Thyroid gland (tissue), 4 donors: ENCODE measurements at places on chromosomes 16 and 17. TPM values are rescaled to one million over a fixed set of nuclear protein-coding genes. Genes with fewer than 3 reads are reported as not detected.
A peak's percentile ranks its signal among the peaks of the same experiment; 100 is the strongest.

DNA sequence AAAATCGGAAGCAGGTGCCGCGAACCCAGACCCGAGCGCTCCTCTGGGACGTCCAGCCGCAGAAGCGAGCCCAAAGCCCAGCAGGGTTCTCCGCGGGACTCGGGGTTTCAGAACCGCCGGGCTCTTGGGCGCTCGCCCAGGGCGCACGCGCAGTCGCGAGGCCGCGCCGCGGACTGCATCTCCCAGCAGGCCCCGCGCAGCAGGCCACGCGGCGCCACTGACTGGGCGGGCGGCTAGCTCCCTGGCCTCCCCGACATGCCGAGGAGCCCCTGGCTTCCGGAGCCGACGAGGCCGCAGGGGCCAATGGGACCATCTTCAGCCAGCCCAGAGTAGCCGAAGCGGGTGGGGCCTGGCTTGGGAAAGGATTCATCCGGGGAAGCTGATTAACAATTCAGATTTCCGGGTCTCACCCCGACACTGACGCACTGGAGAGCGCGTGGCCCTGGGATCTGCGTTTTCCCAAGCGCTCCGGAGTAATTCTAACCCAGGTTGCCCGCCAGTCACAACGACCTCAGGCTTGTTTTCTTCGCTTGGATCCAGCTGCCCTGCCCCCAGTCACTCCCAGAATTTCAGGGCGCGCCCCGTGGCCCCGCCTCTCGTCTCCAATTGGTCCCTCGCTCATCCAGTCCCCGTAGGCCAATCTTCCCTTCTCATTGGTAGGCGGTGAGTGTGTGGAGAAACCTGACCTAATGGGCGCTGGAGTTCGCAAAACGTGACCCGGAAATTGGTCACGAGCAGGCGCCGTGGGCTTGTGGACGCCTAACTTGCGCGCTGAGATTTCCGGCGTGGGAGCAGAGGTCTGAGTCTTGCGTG, at the start of gene ZNF263:
TSS of gene ZNF263 (plus strand) at position 762 of the 813 bp plus-strand sequence. CDS start 328 bp downstream, outside the sequence.
- peak within 1 kb of the TSS; percentile 86 for H3K4me3 ChIP-seq
- peak within 1 kb of the TSS; percentile 97 for H3K27ac ChIP-seq
- DNase-seq, result peak; percentile 95

DNA sequence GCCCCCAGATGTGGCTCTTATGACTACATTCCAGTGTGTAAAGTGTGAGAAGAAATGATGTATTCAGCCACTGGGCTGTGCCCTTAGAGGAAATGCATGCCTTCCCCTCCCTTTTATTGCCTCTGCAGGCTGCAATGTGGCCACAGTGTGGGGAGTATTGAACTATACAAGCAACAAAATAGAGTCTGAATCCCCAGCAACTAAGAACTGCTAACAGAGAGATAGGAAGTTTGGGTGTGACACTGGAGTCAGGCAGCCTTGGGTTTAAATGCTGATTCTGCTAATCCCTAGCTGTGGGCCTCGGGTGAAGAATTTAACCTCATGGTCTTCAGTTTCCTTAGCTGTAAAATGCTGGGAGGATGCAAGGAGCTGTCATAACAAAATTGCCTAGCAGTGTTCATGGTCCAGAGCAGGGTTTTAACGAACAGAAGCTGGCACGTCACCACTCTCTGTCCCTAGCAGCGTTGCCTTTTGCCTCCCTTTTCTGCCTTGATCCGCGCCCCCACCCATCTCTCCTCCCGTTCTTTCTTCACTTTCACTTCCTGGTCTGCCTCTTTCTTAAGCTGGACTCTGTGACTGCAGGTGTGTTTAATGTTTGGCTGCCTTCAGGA, 50.3 kb downstream of the KPNA2 start:
- H3K4me3 ChIP-seq, result no peak overlapping the region
- no peak for DNase-seq
- no peak overlapping the region for H3K27ac ChIP-seq
- H3K36me3 ChIP-seq, result no peaks in the 10 kb centered on the region
- H3K27me3 ChIP-seq, result no peaks in the 10 kb centered on the region

DNA sequence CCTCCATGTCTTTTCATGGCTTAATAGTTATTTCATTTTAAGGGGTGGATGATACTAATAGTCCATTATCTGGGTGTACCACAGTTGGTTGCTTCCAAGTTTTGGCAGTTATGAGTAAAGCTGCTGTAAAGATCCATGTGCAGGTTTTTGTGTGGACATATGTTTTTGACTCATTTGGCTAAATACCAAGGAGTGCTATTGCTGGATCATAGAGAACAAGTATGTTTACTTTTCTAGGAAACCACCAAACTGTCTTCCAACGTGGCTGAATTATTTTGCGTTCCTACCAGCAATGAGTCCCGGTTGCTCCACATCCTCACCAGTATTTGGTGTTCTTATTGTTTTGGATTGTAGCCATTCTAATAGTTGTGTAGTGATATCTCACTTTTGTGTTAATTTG, 181.9 kb downstream of the SPECC1 start:
- no peaks in the 10 kb centered on the region for H3K36me3 ChIP-seq
- H3K4me1 ChIP-seq, result no peaks in the 10 kb centered on the region
- H3K27ac ChIP-seq, result no peak overlapping the region
- DNase-seq, result no peak

DNA sequence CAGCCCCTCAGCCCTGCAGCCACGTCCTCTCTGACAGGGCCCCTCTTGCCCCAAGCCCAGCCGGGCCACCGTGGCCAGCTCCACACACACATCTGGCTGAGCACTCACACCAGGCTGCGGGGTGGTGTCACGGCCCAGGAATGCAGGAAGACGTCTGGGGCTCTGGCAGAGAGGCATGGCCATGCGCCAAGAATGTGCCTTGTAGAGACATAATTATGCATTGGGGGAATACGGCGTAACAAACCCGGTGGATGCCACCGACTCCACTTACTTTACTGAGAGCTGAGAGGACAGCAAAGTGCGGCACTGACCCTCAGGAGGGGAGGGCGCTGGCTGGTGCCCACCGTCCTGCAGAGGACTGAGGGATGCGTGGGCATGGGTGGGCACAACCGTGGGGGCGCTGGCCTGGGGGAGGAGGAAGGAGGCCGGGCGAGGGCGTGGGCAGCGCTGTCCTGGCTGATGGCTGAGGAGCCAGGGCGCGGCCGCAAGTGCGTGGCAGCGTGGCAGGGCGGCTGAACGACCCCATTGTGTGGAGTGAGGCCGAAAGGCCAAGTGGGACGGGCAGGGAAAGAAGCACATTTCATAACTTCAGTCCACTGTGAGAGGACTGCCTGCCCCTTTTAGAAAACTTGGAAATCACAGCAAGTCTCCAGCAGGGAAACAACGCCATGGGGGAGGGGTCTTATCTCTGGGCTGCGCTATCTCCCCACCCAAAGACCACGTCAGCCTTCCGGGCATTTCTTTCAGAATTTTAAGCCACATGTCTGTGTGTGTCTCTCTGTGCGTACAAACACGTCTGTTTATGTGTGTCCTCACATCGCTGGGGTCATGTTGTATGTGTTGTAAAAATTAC, 30.6 kb downstream of the METRNL start:
- H3K4me3 ChIP-seq, result peak overlapping the region; percentile 26
- H3K36me3 ChIP-seq, result no peaks in the 10 kb centered on the region
- no peaks in the 10 kb centered on the region for H3K27me3 ChIP-seq
- peaks cover 12% of the 10 kb centered on the region for H3K4me1 ChIP-seq
- peak; percentile 99 for DNase-seq

GRCh38 chr16:14667347-14668266, 26.5 kb downstream of the PLA2G10 start:
- H3K4me1 ChIP-seq, result peaks cover 7% of the 10 kb centered on the region
- no peak overlapping the region for H3K27ac ChIP-seq
- peaks cover 50% of the 10 kb centered on the region for H3K36me3 ChIP-seq

DNA sequence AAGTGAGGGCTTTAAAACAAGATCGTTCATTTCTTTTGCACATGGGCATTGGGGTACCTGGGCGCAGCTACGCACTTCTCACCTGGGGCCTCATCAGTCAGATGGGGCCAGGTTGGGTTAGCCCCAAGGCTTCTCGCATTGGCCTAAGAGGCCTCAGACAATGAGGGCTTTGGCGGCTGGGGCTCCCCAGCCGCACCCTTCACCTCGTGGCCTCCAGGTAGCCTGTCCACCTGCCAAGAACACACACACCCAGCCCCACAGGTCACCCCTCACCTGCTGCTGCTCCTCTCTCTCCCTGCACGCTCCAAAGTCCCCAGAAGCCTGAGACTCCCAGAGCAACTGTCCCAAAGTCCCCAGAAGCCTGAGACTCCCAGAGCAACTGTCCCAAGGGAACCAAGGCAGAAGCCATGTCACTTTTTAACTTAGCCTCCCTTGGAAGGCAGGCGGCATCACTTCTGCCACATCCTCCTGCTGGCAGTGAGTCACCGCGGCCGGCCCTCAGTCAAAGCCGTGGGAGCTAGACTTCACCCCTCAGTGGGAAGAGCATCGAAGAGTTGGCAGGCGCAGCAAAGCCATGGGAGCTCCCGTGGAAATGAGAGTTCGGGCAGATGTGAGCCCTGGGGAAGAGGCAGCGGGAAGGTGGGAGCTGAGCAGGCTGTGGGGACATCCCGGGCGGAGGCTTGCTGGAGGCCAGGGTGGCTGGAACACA, 78.9 kb upstream of the PLCG2 start:
- no peak overlapping the region for H3K27ac ChIP-seq
- H3K27me3 ChIP-seq, result no peaks in the 10 kb centered on the region
- H3K4me3 ChIP-seq, result no peak overlapping the region
- peaks cover 14% of the 10 kb centered on the region for H3K36me3 ChIP-seq

- no peaks in the 10 kb centered on the region for H3K4me1 ChIP-seq
- H3K4me3 ChIP-seq, result no peak overlapping the region
- DNase-seq, result peak; percentile 9
- no peak overlapping the region for H3K27ac ChIP-seq
- H3K36me3 ChIP-seq, result no peaks in the 10 kb centered on the region
Observed at GRCh38 chr16:80938004-80938878, 68.4 kb downstream of the CMC2 start.

DNA sequence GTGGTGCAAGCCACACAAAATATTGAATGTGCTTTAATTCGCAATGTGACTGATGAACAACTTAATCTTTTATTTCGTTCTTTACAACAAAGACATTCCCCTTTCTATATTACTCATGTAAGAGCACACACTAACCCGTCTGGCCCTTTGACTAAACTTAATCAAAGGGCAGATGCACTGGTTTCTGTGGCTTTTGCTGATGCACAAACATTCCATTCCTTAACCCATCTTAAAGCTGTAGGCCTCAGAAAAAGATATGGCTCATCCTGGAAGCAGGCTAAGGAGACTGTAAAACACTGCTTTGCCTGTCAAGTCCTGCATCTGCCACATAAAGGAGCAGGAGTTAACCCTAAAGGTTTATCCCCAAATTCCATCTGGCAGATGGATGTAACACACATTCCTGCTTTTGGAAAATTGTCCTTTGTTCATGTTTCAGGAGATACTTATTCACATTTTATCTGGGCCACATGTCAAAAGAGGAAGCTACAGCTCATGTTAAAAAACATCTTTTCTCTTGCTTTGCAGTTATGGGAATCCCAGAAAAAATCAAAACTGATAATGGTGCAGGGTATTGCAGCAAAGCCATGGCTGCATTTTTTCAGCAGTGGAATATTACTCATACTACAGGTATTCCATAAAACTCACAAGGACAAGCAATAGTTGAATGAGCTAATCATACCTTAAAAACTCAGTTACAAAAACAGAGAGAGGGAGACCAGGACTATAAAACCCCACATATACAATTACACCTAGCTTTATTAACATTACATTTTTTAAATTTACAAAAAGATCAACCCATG, 137.2 kb downstream of the AHSP start:
- DNase-seq, result no peak
- no peaks in the 10 kb centered on the region for H3K27me3 ChIP-seq
- no peaks in the 10 kb centered on the region for H3K36me3 ChIP-seq
- no peak overlapping the region for H3K27ac ChIP-seq

DNA sequence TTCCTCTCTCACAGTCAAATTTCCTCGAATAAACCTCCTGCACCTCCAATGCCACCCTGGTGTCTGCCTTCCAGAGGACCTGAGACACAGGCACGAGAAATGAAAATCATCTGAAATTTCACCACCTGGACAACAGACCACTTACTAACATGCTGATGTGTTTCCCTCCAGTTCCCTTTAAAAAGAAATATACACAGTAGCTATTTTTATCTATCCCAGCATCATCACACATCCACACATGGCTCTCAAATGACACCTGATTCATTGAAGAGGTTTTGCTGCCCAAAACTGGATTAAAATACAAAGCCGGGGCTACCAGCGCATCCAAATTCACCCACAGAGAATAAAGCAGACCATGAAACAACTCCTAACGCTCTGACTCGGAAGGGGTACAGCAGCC, 13.9 kb downstream of the ELAC2 start:
- H3K4me1 ChIP-seq, result peaks cover 16% of the 10 kb centered on the region
- H3K36me3 ChIP-seq, result peaks cover 63% of the 10 kb centered on the region
- H3K27ac ChIP-seq, result no peak overlapping the region
- no peak overlapping the region for H3K4me3 ChIP-seq
- no peak for DNase-seq

DNA sequence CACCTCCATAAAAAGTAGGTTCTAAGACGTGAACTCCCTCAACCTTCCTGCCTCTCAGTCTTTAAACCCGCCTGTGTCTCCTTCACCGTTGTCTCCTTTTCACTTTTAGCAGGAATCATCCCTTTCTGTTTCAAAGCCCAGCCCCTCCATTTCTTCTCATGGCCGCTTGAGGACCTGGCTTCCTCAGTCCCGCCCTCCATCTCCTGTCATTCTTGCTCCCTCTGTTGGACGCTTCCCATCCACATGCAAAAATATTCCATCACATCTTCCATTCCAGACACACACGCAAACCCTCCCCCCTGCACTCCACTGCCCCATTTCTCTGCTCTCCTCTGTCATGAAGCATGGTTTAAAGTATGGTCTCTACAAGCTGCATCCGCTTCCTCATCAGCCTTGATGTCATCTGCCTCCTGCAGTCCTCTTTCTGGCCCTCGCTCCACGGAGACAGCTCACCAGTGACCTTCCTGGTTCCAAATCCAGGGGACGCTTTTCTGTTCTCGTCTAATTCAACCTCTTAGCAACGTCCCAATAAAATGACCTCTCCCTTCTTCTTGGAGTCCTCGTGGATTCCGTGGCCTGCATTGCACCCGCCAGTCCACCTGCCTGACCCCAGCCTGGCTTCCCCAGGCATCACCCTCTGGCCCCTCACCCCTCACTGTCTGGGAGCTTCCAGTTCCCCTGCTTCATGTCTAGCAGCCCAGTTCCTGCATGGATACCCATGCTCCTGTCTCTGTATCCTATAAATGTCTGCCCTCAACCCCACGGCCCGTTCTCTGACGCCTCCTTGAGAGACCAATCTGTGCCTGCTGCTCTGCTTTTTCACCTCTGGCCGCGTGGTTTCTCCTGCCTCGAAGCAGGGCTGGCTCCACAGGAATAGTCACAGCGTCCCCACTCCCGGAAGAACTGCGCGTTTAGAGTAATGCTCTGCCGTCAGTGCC, 26.2 kb downstream of the ANKRD40 start:
- H3K27ac ChIP-seq, result no peak overlapping the region
- DNase-seq, result peak; percentile 48
- H3K27me3 ChIP-seq, result no peaks in the 10 kb centered on the region

The UBB gene
- 1,122 TPM for total RNA-seq

The XYLT1 gene
- 5.6 TPM for total RNA-seq
